ENCODE measurements at places on chromosomes 4 and X.

- DNase-seq, result peak; percentile 37
Observed at GRCh38 chr4:78057600-78058550, 752 bp downstream of the FRAS1 start.

- DNase-seq, result no peak
Observed at GRCh38 chr4:136863756-136864155, 668.5 kb downstream of the PCDH18 start.

- no peak for DNase-seq
Observed at GRCh38 chr4:99857307-99857706, 36.9 kb downstream of the LAMTOR3 start.

- no peak for DNase-seq
Observed at GRCh38 chrX:24145303-24146186, 4.0 kb upstream of the ZFX start.

Data from stimulated activated CD4-positive, alpha-beta T cell treated with anti-CD3 and anti-CD28 coated beads, Interleukin-12 subunit alpha, Interleukin-12 subunit beta, amount 100 ng/mL, for 24 hours (primary cell).